KBM-7 (cell line): ENCODE measurements at places on chromosomes 3 and 15.

GRCh38 chr3:24598695-24599470 lies 104.2 kb upstream of the THRB start:
- DNase-seq, result no peak

DNA sequence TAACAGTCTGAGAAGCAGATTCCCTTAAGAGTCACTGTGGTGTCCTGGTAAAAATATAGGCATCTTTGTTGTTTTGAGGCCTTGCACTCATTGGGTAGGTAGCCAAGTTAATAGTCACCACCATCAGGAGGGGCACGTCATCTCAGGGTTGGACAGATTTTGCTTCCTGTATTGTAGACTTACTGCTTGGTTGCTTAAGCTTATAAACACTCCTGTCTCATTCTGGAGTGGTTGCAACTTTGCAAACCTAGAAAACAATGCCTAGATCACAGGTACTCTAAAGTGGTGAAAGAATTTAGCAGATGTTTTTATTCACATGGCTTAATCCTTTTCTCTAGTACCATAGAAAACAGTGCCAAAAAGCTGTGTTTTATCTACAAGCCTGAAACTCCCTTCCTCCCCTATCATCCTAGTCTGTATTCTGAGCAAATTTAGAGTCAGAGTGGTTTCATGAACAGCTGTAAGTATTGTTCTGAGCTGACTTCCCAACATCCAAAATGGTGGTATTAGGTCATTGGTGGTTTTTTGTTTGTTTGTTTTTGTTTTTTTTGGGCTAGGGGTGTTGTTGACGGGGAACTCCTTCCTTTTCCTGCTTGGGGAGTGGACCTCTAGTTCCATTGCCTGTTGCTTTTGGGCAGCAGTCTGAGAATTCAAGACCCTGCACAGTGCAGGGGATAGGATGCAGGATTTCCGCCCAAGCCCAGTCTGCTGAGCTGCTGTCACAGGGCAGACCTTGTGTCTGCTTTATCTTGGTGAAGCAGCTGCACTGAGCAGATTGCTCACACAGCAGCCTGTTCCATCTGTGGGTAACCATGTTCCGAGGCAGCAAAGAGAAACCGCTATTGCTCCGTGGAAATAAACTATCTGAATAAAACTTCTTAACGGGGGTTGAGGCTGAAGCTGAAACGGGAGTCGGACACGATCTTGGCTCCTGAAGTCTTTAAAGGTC lies 202.0 kb downstream of the AKAP13 start:
- no peak for DNase-seq

GRCh38 chr3:143812481-143812880 lies 35.8 kb downstream of the SLC9A9 start:
- no peak for DNase-seq

GRCh38 chr3:72343078-72343477 lies 505.2 kb downstream of the SHQ1 start:
- no peak for DNase-seq

DNA sequence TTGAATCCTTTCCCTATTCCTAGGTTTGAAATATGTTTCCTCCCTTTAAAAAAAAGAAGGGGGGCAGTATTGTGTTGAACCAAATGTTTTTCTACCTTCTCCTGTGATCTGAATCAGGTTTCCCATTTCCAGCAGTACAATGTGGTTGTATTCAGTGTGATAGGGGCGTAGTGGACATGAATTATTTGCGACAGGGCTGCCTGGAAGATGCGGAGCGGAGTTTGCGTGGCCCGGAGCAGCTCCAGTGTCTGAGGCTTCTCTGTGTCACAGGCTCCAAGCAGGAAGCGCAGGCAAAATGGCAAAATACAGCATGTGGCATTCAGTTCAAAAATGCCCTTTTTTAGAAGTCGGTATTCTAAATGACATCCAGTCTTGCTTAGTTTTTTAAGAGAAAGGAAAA lies 154.4 kb downstream of the PGPEP1L start:
- DNase-seq, result peak; percentile 90
